ENCODE measurements at places on chromosomes 5 and 9. TPM values are rescaled to one million over a fixed set of nuclear protein-coding genes. Genes with fewer than 3 reads are reported as not detected.

DNA sequence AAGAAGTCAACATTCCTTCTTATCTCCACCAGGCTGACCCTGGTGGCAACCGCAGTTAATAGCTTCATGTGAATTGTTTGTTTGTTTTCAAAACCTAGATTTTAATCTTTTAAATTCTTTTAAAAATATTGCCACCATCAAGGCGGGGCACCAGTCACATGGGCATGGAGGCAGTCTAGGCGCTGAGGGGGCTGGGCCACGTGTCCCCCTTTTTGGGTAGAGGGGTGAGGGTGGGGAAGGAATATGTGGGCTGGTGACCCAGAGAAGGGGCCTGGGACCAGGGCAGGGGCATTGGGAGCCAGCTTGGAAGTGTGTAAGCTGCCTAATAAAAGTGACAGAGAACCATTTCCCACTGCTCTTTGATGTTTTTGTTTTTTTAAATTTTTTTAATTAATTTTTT is 147.3 kb downstream of the GADD45G start:
- no peak for DNase-seq
- no peak overlapping the region for H3K27ac ChIP-seq
- H3K4me1 ChIP-seq, result peaks cover 10% of the 10 kb centered on the region
- no peak overlapping the region for H3K4me3 ChIP-seq
- no peaks in the 10 kb centered on the region for H3K27me3 ChIP-seq

DNA sequence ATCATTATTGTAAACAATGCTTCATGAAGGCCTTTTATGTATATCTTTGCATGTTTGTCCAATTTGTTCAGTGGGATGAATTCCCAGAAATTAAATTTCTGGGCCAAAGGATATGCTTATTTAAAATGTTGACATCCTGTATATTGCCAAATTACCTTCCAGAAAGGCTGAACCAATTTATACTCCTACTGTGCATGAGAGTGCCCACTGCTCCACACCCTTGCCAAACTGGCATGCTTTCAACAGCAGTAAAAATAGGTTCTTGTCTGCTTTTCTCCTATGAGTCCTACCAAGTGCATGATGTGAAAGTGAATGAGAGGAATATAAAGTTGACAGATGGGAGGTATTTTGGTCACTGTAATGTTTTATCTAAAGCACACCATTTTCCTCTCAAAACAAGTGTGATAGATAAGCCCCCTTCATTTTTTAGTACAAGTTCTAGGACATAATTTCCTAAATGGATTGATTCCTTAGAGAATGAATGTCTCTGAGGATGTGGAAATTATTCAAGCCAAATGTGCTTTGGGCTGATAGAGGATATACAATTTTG is 70.5 kb upstream of the ERBIN start:
- H3K36me3 ChIP-seq, result no peaks in the 10 kb centered on the region
- H3K4me3 ChIP-seq, result no peak overlapping the region
- DNase-seq, result no peak

DNA sequence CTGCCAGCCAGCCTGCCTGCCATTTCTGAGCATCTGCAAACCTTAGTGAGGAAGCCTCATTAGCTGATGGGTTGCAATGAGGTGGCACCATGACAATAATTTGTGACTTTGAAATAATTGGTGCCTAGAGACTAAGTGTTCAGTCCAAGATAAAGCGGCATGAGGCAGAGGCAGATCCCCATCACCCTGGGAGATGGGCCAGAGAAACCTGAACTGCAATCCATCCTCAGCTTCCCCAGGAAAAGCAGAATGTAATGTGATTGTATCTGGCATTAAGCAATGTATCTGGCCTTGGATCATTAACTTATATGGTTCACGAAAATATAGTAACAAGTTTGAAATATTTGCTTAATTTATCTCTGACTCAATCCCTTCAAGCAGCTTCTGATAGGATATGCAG is 101.0 kb downstream of the SPOCK1 start:
- H3K27me3 ChIP-seq, result no peaks in the 10 kb centered on the region
- H3K4me1 ChIP-seq, result no peaks in the 10 kb centered on the region
- no peaks in the 10 kb centered on the region for H3K36me3 ChIP-seq
- H3K4me3 ChIP-seq, result no peak overlapping the region
- no peak overlapping the region for H3K27ac ChIP-seq

DNA sequence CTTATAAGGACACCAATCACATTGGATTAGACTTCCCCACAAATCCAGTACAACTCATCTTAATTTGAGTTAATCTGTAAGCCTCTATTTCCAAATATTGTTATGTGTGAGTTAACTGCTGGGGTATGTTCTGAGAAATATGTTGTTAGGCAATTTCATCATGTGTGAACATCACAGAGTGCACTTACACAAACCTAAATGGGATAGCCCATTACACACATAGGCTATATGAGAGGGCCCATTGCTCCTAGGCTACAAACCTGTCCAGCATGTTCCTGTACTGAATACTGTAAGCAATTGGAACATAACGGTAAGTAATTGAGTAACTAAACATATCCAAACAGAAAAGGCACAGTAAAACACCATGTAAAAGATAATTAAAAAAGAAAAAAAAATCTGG is 19.1 kb upstream of the ARSI start:
- H3K4me1 ChIP-seq, result no peaks in the 10 kb centered on the region
- H3K36me3 ChIP-seq, result no peaks in the 10 kb centered on the region
- no peak for DNase-seq
- no peak overlapping the region for H3K4me3 ChIP-seq
- peaks cover 17% of the 10 kb centered on the region for H3K27me3 ChIP-seq

DNA sequence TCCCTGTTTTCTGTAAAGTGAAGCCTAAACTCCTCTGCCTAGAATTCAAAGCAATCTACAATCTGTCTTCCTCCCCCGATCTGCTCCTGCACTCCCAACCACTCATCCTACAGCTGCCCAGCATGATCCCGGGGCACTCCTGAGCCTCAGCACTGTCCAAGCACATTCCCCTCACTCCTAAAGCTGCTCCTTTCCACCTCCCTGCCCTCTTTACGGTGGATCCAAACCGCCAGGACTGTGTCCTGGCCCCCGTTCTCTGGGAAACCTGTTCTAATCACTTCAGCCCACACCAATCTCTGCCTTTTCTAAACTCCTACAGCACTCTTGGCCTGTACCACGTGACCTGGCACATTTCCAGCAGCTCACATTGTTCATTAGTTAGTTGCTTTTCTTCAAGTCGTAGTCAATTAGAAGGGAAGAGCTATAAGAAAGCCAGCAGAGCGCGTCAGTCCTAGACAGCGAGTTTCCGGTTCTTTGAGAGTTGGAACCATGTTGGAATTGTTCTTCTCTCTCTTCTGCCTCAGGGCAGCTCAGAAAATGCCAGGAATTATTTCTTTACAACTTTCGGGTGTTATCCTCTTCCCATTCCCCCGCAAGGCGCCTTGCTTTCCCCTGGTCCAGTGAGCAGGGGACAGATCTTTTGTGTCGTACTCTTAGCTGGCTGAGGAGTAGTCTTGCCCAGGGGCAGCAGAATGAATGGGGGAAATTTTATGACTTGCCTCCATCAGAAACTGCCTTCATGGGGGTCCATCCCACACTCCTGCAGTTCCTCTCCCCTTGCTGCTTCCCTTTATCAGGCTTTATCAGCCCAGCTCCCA is 60.7 kb downstream of the NRG2 start:
- H3K27ac ChIP-seq, result no peak overlapping the region
- DNase-seq, result no peak
- peaks cover 3% of the 10 kb centered on the region for H3K27me3 ChIP-seq
- H3K4me3 ChIP-seq, result no peak overlapping the region
- H3K4me1 ChIP-seq, result no peaks in the 10 kb centered on the region

DNA sequence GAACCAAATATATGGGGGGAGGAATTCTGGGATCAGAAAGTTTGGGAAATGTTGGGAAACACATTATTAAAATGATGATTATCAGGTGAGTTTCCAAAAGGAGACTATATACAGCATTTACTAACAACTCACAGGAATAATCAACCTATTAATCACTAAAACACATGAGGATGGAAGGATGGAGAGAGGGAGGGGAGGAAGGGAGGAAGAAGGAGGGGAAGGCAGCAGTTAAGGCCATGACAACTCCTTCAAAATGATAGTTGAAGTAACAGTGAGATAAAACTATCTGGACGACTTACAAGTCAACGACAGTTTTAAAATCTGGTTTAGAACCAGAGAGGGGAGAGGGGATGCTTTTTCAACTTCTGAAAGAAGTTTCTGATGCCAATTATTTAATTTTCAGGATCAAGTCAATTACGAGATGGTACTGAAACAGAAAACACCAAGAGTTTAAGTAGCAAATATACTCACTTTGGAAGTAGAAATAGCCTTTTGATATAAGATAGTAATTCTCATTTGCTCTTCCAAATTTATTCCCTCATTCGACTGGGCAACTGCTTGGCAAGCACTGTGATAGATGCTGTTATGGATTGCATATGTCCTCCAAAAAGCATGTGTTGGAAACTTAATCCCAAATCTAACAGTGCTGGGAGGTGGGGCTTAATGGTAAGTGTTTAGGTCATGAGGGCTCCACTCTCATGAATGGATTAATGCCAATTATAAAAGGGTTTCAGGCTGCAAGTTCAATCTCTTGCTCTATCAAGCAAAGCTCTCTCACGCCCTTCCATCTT is 30.4 kb downstream of the FBXW11 start:
- H3K27me3 ChIP-seq, result no peaks in the 10 kb centered on the region
- peaks cover 3% of the 10 kb centered on the region for H3K4me1 ChIP-seq
- H3K4me3 ChIP-seq, result no peak overlapping the region
- DNase-seq, result no peak
- no peaks in the 10 kb centered on the region for H3K36me3 ChIP-seq

- H3K36me3 ChIP-seq, result no peaks in the 10 kb centered on the region
- H3K4me3 ChIP-seq, result no peak overlapping the region
- H3K4me1 ChIP-seq, result no peaks in the 10 kb centered on the region
- no peak overlapping the region for H3K27ac ChIP-seq
These were observed 376.8 kb downstream of the PIK3R1 start for GRCh38 chr5:68592351-68592750.

Gene NXNL2
- not detected for total RNA-seq

Gene ADAMTS12
- total RNA-seq, result not detected

Gene FBP2
- total RNA-seq, result not detected

Gene BRINP1
- total RNA-seq, result not detected

Gene HACD4
- 11.3 TPM for total RNA-seq

Data from T-cell (primary cell).